ENCODE measurements at places on chromosomes 1 and 21. TPM values are rescaled to one million over a fixed set of nuclear protein-coding genes. Genes with fewer than 3 reads are reported as not detected.

DNA sequence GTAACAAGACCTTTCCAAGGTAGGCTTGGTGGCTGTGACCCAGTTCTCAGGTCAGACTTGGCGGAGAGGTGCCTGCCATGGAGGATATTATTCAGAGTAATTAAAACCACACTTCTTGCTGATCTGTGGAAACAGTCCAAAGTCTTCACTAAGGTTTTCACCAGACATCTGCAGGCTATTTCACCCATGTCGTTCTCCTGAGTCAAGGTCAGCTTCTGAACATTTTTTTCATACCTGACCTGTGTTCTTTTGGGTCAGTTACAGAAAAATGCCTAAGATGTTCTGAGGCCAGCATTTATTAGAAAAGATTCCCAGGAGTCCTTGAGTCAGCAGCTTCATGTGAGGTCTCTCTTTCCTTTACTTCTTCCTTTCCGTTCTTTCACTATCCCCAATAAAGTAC, 54.9 kb downstream of the RGL1 start:
- DNase-seq = no peak

DNA sequence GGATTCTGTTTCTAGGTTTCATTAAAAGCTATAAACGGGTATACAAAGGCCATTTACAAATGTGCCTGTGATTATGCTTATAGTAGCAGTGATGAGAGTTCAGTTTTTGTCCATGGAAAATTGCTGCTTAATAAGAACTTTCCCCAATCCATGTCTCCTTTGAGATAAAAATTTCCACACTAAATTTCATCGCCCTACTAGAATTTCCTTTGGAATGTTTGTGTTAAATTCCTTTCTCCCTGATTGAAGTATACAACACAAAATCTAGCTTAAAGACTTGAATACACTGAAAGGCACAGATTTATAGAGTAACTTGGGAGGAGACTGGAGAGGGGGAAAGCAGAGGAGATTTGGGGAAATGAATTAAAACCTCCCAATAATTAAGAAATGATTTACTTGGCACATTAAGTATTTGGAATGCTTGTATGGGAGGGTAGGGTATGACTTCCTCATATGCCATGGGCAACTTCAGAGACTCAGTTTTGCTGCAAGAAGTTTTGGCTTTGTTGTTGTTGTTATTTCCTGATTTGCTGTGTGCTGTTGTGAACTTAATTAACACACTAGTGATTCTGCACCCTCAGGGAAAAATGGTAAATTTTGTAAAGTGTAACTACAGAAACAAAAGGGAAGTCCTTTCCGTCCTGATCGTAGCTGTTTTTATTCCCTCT, 157.6 kb upstream of the LMO4 start:
- no peak for DNase-seq

The ANKRD35 gene
- total RNA-seq = 0.40 TPM

The SH2D1B gene
- total RNA-seq = 0.04 TPM

DNA sequence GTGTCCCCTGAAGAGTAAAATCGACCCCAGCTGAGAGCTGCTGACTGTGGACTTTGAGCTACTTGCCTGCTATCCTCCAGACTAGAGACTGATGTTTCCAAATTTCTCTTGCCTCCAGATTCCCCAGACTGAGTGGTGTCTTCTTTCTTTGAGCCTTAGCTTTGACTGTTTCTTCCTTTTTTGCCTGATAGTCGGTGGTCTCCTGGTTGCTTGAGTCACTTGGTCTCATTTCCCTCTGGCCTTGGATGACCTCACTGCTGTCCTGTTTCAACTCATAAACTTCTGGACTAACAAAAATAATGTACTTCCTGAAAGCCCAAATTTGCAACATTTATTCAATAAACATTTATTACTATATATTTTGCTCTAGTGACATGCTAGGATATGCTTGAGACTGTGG, 52.9 kb upstream of the DIPK1A start:
- DNase-seq = no peak

DNA sequence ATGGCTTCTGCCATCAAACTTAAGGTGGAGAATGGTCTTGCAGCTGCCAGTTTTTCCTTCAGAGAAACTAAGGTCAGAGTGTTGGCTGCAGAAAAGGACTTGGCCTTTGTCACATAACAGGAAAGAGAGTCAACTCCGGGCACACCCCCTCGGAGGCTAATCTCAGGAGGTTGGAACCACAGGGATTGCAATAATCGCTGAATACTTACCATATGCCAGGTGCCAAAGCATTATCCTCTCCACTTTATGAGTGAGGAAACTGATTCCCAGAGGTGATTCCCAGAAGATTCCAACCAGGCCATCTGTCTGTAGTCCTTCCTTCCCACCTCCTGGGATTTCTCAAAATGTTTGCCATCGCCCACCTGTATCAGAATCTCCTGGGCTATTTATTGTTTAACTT, 54.0 kb downstream of the LACTBL1 start:
- DNase-seq = no peak

The SPRR2A gene
- not detected for total RNA-seq

The SIM2 gene
- total RNA-seq = 71.2 TPM

The C1orf141 gene
- not detected for total RNA-seq

The IL19 gene
- total RNA-seq = not detected

The ADCY10 gene
- not detected for total RNA-seq

- no peak for DNase-seq
Observed at GRCh38 chr1:156365754-156366153, 3.3 kb upstream of the RHBG start.

The C1orf87 gene
- total RNA-seq = not detected

DNA sequence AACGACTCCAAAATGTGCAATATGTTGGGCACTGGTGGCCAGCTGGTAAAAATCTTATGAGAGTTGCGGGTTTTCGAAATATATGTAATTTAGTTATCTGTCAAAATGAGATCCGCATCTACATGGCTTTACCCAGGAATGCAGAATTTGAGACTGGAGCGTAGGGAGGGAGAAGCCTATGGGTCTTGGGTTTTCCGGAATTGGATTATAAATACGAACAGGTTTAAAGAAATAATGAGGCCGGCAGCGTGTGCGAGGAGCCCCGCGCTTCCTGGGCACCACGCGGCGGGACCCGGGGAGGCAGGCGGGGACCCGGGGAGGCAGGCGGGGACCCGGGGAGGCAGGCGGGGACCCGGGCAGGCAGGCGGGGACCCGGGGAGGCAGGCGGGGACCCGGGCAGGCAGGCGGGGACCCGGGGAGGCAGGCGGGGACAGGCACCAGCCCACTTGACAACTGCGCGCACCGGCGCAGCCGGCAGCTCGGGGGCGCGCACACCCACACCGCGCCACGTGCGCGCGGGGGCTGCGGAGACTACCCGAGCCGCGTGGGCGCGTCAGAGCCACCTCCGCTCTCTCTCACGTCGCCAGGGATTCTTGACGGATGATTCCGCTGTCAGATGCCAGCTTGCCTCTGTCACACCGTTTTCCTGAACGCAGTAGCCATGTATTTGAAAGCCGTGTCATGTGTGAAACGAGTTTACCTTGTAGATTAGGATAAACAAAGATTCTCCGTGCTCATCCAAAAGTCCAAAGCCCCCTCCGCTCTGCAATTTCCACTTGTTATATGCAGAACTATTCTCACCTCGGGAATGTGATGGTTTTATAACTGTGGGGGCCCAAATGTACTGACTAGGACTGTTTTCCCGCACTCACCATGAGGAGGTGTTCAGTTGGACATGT, 54.3 kb upstream of the HNRNPU start:
- DNase-seq = peak; percentile 57

The IGSF3 gene
- 15.5 TPM for total RNA-seq

GRCh38 chr1:11248169-11248568, 14.2 kb downstream of the MTOR start:
- DNase-seq = peak; percentile 3

DNA sequence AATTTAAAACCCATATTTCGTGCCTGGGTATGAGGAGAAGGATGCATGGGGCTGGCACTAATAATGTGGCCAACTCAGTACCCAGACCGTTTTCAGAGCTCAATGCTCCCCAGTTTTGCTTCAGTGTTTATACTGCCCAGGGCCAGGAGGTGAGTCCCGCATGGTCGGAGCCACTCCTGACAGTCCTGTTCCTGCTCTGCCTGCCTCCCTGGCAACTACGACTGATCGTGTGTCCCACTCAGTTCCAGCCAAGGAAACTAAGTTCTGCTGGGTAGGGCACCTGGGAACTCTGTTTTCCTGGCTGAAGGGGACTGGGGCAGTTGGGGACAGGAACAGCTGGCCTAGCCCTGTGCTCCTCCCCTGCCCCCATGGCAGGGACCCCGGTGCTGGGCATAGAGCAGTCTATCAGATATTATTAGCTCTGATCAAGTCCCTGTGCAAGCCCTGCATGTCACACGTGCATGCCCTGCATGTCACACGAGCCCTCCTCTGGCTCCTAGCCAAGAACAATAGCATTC, 19.2 kb downstream of the S100A7 start:
- no peak for DNase-seq

DNA sequence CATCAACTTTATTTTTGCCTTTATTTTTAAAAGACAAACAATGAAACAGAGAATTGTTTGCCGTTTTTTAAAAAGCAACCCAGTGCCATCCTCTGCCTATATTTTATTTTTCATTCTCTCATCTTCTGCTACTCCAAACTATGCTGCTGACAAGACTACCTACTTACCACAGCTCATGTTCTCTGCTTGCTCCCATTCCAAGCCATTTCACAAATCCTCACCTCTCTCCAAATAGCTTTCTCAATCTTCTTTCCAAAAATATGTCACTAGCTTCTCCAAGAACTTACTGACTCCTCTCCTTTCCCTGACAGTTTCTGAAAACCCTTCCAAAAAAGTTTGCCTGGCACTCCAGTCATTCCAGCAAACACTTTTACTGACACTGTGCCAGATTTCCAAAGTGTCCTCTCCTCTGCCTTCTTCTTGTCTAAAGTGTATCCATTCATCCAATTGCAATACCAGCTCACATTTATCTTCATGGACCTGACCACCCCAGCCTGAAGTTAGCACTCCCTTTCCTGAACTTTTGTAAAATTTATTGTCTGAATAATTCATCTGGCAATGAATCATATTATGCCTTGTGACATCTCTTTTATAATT, 766.5 kb upstream of the B3GALT2 start:
- DNase-seq = no peak

DNA sequence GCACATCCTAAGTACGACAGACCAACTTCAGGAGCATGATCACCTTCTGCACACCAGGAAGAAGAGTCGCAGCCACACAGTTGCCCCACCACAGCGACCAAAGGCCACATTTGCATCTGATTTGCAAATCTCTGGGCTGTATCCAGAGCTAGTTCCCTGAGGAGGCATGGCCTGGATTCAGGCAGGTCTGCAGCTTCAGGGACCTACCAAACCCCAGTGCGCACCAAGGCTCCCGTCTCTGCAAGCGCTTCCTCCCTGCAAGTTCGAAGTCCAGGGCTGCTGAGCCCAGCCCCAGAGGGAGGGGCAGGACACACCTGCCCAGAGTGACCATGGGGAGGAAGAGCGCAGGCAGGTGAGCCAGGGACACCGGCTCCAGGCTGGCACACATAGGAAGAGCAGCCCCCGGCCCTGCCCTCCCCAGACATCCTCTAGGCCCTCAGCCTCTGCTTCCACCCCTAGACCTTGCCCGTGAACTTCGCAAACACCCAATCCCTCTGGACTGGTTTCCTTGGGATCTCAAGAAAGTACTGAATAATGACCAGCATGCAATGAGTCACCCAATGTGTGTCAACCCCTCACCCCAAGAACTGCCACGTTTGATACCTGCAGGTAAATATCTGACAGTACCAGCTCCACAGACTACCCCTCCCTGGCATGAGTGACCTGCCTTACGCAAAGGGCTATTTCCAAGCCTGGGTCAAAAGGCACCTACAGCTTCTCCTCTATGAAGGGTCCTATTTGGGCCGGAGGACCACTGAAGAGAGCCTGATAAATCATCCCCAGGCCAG, 36.8 kb downstream of the CASZ1 start:
- peak; percentile 25 for DNase-seq

DNA sequence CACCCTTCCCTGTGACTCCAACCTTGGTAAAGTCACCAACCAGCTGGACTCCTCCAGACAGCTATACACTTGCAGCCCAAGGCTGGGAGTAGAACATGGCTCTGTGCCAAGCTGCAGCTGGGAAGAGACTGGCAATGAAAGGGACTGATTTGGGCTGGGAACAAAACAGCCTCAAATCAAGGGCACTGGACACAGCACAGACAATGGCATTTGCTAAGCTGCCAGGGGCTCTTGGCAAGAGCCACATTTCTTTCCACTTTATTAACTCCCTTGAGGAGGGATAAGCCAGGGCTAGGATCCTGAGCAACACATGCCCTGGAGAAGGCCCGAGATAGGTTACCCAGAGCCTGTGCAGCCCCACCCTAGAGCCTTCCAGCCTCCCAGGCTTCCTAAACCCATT, 12.0 kb downstream of the SYT11 start:
- DNase-seq = no peak

- DNase-seq = no peak
Observed at GRCh38 chr21:35381743-35382310, 332.7 kb upstream of the RUNX1 start.

The RUNX3 gene
- 3.7 TPM for total RNA-seq

The SEC16B gene
- total RNA-seq = 0.07 TPM

DNA sequence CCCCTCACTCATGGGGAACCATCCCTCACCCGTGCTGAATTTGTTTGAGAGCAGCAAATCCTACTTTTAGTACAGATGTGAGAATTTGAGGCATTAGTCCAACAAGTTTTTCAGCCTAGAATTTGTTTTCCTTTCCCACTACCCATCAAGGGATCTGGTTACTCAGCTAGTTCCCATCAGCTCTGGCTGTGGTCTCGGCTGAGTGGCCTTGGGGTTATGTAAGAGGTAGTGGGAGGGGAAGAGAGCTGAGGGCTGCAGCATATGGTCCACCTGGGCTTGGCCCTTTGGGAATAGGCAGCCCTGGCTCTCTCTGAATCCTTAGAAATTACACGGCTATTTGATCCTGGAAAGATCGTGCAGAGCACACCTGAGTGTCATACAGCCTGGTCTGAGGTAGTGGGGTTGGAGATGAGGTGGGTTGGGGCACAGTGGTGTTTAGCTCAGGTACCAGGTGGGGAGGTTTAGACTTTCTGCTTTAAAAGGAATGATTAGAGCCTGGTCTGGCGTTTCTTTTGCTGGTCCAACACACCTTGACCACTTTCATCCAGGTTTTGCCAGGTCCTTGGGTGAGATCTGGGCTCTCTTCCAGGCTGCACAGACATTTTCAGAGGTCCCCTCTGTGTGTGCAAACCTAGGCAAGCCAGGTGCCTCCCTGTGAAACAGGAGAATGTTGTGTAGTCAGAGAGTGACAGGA, 4.2 kb downstream of the GSTM4 start:
- DNase-seq = no peak

The PBX1 gene
- total RNA-seq = 9.8 TPM

GRCh38 chr1:180949616-180950000, 36.9 kb downstream of the KIAA1614 start:
- DNase-seq = no peak

The WDR64 gene
- not detected for total RNA-seq

- DNase-seq = no peak
Observed at GRCh38 chr1:232329103-232329813, 300.7 kb downstream of the SIPA1L2 start.
